ENCODE measurements at places on chromosomes 7 and 10.

GRCh38 chr7:116554436-116554835 is 29.6 kb downstream of the CAV1 start:
- DNase-seq, result no peak

DNA sequence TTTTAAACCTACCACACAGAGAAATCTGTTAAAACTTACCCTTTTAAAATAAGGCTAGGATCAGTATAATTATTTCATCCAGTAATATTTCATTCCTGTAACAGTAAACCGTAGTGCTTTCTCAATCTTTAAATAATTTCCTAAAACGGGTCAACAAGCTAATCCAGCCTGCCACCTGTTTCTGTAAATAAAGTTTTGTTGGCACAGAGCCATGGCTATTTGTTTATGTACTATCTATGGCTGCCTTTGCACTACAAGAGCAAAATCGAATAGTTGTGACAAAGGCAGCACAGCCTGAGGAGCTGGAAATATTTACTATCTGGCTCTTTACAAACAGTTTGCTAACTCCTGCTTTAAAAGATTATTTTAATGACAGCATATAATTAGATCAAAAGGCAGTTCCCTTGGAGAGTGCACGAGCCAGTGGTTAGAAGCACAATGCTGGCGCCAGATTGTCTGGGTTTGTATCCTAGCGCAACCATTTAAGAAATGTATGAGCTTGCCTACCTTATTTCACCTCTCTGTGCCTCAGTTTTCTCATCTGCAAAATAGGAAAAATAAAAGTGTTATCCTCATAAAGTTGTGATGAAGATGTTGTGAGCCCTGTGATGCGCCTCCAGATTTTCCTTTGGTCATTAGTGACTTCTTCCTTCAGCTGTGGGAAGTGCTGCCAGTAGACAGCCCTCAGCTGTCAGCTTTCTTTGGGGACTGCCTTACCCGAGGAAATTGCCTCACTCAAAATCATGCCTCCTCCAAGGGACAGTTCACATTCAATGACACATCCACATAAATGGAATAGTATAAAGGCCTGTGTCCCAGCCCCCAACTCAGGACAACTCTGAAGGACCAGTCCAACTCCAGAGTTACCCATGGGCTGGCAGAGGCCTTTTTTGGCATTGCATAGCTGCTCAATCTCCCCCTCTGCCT is 11.8 kb upstream of the MIOS start:
- no peak for DNase-seq

- no peak for DNase-seq
Measured at GRCh38 chr7:92723943-92724342, 112.4 kb downstream of the CDK6 start.

GRCh38 chr7:2357571-2357970 is 2.9 kb downstream of the EIF3B start:
- DNase-seq, result no peak

- no peak for DNase-seq
Measured at GRCh38 chr10:70096705-70097420, 35.8 kb downstream of the AIFM2 start.

DNA sequence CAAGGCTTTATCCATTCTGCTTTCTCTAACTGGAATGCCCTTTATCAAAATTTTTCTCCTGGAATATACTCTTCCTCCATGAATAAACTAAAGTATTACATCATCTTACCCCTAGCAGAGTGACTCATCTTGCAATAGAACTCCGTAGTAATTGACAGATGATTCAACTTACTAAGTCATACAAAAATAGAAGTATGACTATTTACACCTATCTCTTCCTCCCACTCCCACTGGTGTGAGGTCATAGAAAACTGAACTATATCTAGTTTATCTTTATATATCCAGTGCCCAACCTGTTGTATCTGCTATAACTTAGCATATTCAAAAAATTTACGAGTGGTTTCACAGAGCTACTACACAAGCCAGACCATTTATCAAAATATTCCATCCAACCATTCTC is 26.1 kb downstream of the ABCB1 start:
- peak; percentile 25 for DNase-seq

DNA sequence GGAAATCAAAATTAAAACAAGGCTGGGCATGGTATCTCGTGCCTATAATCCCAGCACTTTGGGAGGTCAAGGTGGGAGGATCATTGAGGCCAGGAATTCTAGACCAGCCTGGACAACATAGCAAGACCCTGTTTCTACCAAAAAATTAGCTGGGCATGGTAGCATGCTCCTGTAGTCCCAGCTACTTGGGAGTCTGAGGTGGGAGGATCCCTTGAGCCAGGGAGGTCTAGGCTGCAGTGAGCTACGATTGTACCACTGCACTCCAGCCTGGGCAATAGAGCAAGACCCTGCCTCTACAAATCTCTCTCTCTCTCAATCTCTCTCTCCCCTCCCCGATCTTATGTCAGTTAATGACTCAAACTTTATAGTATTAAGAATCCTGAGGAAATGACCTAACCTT is 3.8 kb downstream of the KPNA7 start:
- no peak for DNase-seq

- DNase-seq, result no peak
Measured at GRCh38 chr7:48192996-48193395, 21.7 kb downstream of the ABCA13 start.

DNA sequence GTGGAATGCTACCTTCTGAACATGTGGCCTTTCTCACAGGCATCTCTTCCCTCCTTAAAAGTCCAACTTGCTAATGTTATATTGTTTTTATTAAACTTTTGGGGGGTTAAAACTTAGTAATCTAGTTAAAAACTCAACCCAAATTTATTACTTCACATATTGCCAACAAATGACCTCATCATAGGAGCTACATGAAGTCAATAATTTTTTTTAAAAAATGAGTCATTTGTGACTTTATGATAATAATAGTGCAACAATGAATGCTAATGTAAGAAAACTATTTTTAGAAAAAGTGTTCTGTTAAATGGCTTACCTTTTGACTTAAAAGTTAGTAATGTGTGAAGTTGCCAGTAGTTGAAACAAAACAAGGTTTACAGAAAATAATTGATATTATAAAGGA is 325.9 kb upstream of the FZD1 start:
- DNase-seq, result no peak

GRCh38 chr10:70323138-70323696 is 39.4 kb upstream of the NPFFR1 start:
- DNase-seq, result no peak

DNA sequence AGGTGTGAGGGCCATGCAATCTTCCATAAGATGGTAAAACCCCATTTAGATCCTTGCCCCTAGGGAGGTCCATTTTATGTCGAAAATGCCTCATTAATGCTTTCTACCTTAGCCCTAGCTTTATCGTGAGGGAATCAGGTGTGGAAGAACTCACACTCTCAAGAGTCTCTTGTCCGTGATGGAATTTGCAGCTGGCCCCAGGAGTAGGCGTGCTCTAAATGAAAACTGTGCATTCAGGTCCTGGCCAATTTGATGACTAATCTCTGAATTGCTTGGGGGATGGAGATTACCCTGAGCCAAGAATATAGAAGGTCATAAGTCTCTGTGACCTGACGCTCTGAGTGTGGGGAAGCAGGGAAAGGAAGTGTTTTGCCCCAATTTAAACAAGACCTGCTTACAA is 6.6 kb downstream of the C10orf90 start:
- DNase-seq, result no peak

Measured in GM13976 (cell line).